ENCODE measurements at places on chromosomes 12 and 14.

- no peak for DNase-seq
These were observed 129.6 kb upstream of the GARIN2 start for GRCh38 chr14:67059596-67059995.

DNA sequence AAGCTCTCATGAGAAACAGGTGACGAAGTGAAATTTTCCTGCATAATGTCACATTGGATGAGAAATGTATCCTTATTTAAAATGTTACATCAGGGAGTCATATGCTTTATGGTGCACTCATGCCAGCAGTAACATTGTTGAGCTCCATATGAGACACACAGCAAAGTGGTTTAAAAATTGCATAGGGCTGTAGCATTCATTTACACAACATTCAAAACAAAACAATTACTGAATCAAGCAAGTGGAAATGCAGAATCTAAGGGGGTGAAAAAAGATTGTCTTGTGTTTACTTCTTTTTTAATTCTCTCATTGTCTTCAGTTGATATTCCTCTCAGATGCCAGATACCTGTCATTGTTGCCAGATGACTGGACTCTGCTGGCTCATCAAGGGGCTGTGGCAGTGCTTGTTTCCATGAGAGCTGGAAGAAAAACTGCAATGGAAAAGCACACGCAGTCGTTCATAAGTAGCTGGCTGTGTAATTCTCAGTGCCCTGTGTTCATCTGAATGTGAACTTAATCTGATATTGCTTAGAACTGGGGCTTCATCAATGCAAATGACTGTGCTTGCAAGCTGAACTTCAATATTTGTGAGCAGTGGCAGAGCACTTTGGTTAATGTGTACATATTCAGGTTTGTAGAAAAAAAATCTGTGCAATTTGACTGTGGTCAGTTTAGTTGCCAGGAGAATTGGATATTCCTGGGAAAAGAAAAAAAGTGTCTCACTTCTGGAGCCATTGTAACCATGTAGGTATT is 305.6 kb downstream of the RAD51B start:
- DNase-seq: no peak

GRCh38 chr14:73747379-73748211 is 33.4 kb upstream of the PNMA1 start:
- DNase-seq: no peak

GRCh38 chr14:100582496-100583165 is 4.6 kb downstream of the BEGAIN start:
- DNase-seq: no peak

DNA sequence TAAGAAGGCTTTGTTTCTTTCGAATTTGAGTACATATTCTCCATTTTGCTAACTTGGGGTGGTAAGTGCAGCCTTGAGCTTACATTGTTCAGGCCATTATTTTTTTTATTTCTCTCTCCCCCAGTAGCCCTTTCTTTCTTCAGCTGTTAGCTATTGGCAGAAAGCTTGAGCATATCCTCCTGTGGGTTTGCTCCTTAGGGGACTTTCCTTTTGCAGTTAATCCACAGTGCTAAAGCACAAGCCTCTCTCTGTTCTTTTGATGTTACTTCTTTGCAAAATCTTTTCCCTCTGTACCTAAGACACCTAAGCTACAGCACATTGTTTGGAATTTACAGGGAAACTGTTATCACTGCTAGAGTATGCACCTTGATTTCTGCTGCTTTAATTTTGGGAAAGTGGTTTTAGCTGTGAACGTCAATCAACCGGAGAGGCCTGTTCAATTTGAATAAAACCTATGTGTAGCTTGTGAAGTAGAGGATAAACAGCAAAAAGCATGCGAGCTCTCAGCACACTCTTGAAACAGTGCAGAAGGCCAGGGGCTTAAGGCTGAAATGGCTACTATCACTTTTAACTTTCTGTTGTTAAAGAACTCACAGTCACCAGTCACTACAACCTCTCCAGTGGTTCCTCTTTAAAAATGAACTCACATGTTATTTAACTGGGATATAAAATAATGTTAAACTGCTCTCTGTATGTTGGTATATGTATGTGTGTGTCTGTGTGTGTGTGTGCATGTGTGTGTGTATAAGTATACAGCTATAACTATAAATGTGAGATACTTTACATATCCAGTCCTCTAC is 139.2 kb downstream of the PDZRN4 start:
- no peak for DNase-seq

DNA sequence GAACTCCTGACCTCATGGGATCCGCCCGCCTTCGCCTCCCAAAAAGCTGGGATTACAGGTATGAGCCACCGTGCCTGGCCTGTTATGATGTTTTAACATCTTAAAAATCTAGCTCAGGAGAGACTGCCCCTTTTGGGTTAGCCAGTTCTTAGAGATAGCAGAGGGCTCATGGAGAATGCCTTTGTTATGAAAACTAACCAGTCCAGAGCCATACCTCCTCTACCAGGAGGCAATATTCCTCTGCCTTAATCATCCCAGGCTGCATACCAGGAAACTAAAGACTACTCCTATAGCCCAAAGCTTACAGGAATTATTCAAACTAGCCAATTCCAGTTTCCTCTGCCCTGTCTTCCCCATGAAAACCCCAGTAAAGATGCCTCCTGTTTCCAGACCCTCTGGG is 96.0 kb upstream of the MDM1 start:
- no peak for DNase-seq

- no peak for DNase-seq
These were observed 1.2 kb downstream of the HNRNPC start for GRCh38 chr14:21267886-21268616.

DNA sequence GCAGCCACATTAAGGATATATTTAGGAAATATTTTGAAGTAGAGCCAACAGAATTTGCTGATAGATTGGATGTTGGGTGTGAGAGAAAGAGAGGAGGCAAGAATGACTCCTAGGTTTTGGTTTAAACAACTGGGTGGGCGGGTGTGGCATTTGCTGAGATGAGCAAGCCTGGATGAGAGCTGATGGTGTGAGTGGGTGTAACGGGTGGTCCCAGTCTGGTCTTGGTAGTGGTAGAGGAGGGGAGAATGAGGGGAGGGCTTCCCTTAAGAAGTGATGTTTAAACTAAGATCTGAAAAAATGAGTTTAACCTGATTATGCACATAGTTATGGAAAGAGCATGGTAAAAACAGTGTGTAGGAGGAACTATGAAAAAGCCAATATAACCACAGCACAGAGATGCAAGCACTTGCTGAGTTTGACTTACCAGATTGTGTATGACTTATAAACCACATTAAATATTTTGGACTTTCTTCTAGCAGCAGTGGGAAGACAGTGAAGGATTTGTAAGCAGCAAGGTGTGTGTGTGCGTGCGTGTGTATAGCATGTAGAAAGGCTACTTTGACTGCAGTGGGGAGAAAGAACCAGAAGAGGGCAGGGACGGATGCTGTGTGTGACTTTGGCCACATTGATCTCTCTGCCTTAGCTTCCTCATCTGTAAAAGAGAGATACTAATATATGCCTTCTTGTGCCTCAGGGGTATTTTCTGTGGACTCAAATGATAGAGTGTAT is 139.7 kb downstream of the PRIMA1 start:
- DNase-seq: no peak

DNA sequence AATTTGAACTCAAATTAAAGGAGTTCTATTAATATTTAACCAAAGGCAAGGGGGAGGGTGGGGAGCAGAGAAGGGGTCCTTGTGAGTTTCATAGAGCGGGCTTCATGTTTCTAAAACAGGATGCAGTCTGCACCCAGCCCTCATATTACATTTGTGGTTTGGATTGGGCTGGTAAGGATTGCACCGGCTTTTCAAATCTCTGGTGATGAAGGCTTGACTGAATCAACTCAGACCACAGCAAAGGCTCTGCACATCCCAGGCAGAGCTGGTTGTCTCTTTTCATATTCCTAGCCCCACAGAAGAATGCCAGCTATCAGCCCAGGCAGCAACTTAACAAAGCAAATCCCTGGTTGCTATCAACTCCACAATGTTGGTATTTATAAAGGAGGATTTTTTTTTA is 1221.4 kb downstream of the VRK1 start:
- no peak for DNase-seq

DNA sequence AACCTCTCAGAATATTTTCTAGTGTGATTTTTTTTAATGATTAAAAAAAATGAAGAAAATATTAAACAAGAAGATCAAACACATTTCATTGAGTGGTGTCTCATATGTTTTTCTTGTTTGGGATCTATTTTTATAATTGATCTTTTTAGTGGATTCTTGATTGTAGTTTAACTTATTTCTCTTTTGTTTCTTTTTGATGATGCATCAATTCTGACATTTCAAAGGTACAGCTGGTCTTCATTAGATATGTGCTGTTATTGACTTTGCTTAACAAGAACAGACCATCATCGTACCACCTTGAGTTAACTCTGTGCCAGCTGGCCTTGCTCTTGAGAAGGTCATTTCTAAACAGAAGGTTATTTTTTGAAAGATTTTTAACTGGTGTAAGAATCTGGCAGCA is 45.8 kb upstream of the FGD4 start:
- no peak for DNase-seq

DNA sequence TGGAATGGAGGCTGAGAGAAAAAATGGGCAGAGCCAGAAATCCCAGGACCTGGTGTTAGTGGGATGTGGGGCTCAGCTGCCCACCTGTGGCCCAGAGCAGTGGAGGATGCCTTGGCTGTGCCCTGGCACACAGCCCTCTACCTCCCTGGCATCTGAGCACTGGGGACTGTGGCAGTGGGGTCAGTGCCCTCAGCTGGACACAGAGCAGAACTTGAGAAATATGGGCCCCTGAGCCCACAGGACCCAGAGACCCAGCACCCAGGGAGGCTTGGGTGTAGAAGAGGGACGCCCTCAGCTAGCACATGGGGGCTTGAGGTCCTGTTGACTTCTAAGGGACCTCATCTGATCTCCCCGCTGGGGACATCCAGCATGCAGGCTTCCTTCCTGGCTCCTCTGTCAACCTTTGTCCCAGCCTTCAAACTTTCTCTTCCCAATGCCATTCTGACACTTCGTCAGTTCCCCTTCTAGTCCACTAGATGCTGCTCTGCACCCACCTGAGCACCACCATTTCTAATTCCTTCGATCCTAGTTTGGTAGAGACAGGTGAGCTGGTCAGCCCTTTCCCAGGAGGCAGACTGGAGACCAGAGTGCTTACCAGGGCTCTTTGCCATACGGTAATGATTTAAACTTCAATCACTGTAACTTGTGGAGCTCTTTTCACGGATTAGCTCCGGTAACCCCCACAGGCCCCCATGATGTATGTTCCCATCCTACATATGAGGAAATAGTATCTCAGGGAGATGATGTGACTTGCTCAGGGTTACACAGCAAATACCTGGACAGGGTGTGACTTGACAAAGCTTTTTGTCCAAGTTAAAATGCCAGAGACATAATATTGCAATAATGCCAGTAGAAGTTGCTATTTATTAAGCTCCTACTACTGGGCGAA is 143.7 kb downstream of the ASCL4 start:
- no peak for DNase-seq
